ENCODE measurements at places on chromosomes 6 and 20.

DNA sequence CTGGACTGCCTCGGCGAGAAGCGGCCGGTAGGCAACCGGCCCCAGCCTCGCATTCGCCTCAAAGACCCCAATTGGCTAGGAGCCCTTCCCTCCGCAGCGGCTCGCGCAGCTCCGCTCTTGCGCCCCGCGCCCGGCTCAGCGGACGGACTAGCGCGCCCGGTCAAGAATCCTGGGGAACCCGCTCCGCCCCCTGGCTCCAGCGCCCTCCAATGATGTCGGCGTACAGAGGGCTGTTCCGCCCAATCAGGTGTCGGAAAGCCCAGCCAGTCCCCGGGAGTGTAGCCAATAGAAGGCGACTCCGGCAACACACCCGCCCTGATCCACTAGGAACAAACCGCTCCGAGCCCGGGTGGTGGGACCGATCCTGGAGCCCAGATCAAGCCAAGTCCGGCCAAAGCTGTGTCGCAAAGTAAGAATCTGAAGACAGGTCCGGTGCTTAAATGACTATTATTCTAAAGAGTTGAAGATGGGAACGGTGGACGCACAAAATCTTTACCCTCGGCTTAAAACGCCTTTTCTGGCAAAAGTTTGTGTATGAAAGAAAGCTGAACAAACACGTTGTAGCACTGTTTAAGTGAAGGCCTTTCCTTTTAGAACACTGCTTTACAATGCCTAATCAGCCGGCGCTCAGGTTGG is 132.2 kb downstream of the OGFRL1 start:
- peak; percentile 58 for DNase-seq

DNA sequence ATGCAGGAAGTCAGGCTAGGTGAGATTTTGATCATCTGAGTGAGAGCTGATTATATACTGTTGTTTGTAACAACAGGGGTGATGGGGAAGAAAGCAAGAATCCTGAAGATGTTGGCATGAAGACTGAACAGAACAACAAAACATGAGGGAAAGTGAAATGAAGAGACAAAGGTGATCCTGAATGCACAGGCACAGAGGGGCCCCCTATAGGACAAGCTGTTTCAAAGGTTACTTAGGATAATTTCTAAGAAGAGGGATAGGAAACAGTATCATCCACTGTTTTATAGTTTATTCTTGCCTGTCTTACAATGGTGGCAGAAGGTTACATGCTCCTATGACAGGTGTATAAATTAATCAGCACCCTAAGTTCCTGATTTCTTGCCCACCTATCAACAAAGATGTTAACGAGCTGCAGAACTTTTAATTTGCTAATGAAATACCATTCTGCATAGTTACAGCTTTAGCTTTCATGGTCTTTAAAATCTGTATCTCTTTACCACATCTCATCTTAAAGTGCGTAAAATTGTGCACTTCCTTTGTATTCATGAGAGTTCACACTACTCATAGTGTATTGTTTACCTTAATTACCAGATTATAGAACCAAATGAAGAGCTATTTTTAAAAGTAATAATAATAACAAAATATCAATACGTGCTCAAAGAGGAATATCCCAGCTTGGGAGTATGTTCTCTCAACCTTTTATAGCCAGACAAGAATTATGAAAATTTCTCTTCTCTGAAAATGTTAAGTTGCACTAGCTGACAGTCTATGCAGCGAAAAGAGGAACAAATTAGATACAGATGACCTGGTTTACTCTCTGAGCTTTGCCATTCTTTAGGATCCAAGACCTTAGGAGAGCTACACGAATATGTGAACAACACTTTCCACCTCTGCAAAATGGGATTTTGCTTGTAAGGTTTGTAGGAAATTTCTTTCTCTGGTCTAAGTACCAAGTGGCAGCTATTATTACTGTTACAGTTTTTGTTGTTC is 192.5 kb downstream of the EDN1 start:
- DNase-seq, result no peak

DNA sequence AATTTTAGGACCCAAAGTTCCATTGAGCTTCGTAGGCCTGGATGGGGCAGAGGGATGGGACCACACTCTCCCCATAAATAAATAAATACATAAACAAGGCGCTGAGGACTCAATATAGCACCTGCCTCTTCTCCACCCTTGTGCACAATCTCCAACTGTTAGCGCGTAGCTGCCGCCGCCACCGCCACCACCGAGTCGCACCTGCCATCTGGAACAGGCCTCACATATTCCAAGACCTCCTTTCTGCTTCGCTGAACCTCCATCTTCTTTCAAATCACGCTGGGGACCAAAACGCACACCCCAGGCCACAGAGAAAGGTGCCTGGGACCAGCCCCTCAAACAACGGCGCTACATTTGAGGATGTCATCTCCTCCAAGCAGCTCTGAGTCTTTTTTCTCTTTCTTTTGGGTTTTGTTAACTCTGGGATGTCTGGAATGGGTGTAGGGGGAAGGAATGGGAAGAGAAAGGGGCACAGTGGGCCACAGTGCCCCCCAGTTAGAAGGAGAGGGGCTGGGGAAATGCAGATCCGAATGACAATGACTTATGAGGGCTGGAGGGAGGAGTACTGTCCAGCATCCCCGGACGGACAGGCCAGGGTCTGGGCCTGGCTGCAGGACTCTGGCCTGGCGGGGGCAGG is 49.7 kb downstream of the NOL4L start:
- DNase-seq, result peak; percentile 38

- peak; percentile 34 for DNase-seq
These were observed 72.8 kb downstream of the MDGA1 start for GRCh38 chr6:37624606-37625574.

GRCh38 chr6:156004796-156005195 is 549.2 kb upstream of the NOX3 start:
- DNase-seq, result no peak

- no peak for DNase-seq
These were observed 18.5 kb downstream of the ATP9A start for GRCh38 chr20:51749674-51750036.

GRCh38 chr6:741410-742339 is 48.7 kb upstream of the EXOC2 start:
- DNase-seq, result no peak

DNA sequence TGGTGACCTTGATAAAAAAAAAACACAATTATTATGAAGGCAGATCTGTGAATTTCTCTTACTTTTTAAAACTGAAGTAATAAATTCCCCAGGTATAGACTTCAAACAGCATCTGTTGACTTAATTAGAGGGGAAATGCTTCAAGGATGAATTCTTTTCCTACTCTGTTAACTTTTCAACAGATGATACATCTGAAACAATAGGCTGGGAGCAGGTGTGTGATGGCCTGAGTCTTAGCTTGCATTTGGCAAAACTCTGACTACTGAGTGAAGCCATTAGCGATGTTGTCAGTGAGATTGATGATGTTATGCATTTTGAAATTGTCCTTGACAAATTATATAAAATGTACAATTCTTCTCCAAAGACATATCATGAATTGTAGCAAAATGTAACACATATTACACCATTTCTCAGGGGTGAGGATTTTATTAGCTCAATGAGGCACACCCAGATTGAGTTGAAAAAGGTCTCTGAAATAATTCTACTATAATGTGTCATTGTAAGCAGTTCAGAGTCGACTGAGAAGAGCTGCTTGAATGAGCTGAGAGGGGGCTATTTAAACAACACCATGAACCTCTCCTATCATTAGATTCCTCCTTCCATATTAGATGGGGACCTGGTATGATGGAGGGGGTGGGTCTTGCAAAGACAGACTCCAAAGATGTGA is 39.6 kb upstream of the OGFRL1 start:
- DNase-seq, result no peak

GRCh38 chr6:12393100-12393499 is 102.9 kb downstream of the EDN1 start:
- DNase-seq, result no peak

DNA sequence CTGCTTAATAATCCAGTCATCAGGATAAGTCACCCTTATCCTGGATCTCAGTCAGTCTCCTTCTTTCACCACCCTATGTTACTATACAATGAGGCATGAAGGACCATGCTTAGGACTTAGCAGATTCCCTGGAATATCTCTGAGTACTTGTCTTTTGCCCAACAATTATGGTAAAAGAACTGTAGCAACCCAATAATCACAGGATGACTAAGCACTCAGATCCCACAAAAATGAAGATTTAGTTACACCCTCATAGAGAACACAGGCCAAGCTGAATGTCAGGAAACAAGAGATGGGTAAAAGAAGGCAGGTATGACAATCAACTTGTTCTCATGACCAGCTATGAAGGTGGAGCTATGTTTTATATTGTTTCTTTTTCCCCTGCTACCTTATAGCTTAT is 91.4 kb downstream of the EDN1 start:
- no peak for DNase-seq

DNA sequence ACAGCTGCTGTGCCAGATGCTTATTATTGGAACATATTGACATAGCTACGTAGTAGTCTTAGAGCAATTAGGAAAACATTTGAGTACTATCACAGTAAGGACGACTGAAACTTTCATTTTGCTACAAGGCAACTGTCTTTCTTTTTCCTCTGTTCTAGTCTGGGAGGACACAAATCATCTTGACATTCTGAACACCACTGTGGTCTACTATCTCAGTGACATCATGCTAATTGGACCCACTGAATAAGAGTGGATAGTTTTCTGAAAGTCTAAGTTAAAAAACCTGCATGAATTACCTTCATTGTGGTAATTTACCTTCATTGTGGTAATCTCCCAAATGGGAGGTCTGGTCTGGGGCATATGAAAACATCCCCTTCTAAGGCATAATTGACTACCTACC is 163.3 kb upstream of the MOCS1 start:
- DNase-seq, result no peak

DNA sequence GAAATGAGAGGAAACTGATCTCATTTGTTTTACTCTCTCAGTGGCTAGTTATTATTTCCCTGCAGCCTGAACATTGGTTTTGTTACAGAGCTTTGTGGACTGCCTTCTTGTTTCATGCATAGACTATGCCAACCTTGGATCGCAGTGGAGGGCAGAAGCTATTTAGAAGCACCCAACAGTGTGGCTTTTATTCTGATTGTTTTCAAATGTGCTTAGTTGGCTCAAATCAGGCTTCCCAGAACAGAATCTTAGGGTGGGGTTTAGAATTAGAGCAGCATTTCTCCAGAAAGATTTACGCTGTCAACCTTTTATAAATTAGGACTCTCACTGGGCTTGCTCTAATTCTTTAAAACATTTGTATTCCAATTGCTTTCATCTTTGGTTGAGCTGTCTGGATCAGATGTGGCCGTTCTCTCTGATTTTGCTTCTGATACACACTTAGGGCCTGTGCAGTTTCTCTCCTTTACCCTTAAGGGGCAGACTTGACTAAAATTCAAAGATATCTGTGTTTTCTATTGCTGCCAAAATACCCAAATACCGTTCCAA is 210.3 kb downstream of the BCKDHB start:
- DNase-seq, result no peak

DNA sequence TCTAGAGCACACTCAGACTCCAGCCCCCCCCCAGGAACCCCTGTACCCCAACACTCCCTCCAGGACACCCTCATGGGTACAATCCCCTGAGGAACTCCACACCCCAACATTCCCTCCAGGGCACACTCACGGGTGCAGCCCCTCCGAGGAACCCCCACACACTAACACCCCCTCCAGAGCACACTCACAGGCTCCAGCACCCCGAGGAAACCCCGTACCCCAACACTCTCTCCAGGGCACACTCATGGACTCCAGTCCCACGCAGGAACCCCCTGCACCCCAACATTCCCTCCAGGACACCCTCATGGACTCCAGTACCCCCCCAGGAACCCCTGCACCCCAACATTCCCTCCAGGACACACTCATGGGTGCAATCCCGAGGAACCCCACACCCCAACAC is 31.6 kb downstream of the LAMA5 start:
- DNase-seq, result no peak

- peak; percentile 86 for DNase-seq
These were observed 244.9 kb downstream of the TSHZ2 start for GRCh38 chr20:53216856-53217576.

- DNase-seq, result peak; percentile 24
These were observed 130.4 kb upstream of the RPS6KA2 start for GRCh38 chr6:166757232-166758135.

GRCh38 chr6:8215631-8216030 is 113.3 kb upstream of the EEF1E1 start:
- no peak for DNase-seq

- DNase-seq, result no peak
These were observed 1.1 kb downstream of the FANCE start for GRCh38 chr6:35453236-35453635.

DNA sequence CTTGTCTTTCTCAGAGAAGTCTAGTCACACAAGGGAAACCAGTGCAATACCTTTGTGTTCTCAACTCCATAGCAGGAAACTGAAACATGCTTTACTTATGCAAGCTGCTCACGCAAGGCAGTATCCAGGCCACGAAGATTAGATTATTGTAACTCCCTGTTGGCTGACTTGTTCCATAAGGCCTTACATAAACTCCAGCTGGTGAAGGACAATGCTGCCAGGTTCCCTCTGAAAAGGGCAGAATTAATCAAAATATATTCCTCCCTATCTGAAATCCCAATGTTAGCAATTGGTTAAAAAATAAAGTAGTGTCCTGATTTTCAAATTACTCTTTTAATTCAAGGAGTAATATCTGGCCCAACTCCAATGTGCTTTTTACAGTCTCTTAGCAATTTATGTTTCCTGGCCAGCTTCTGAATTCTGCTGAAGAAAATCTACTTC is 966.6 kb downstream of the HACE1 start:
- no peak for DNase-seq

GRCh38 chr20:24827603-24828295 is 121.3 kb upstream of the CST7 start:
- DNase-seq, result no peak

GRCh38 chr20:1437235-1437904 is 29.3 kb downstream of the NSFL1C start:
- DNase-seq, result peak; percentile 82

GRCh38 chr6:151413372-151414145 is 22.2 kb upstream of the ZBTB2 start:
- peak; percentile 28 for DNase-seq

- DNase-seq, result no peak
These were observed 46.2 kb downstream of the CYB5R4 start for GRCh38 chr6:83905648-83906047.

GRCh38 chr6:105886066-105886813 is 199.9 kb upstream of the PRDM1 start:
- no peak for DNase-seq

GRCh38 chr6:5547556-5547955 is 286.2 kb downstream of the FARS2 start:
- no peak for DNase-seq

GRCh38 chr6:79898076-79898475 is 49.3 kb downstream of the ELOVL4 start:
- DNase-seq, result no peak

GRCh38 chr6:89985751-89986493 is 91.7 kb downstream of the GJA10 start:
- DNase-seq, result no peak

All from stimulated activated CD4-positive, alpha-beta T cell treated with anti-CD3 and anti-CD28 coated beads, Interleukin-15, amount 100 ng/mL, for 24 hours (primary cell).